Stimulated activated naive CD4-positive, alpha-beta T cell treated with Interleukin-2 at 50 U/mL for 16 hours (primary cell): ENCODE measurements at places on chromosomes 6 and 20.

DNA sequence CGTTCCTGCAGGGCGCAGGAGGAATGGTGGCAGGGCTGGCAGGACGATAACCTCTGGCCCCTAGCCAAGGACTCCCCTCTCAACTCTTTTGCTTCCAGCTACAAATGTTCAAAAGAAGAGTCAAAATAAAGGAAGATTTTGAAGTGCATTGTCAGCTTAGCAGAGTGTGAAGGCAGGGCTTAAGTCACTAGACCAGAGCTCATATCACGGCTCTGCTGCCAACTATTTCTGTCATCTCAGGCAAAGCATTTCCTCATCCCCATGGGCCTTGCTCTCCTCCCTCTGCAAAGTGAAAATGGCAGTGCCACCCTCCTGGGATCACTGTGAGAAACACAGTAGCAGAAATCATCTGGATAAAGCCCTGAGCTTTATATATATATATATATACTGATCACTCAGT, 36.7 kb downstream of the CFAP61 start:
- no peak for DNase-seq

- no peak for DNase-seq
Observed at GRCh38 chr20:3433744-3434143, 26.3 kb upstream of the DNAAF9 start.

- DNase-seq, result no peak
Observed at GRCh38 chr6:24644377-24644776, 1.6 kb downstream of the KIAA0319 start.

DNA sequence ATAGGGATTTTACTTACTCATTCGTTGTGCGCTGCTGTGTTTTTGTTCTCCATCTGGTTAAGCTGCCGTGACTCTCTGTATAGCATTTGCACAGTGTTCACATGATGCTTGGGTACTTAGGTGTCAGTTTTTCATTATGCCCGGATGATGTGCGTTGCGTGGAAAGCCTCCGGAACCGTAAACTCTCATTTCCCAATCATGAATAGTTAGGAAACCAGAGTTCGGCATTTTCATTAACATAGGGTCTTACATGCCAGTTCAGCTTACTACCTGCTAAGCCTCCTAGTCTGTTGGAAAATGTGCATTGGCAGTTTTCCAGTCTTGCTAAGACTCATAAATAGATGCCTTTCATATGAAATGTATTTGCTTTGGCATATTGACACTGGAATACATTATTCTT, 483.4 kb upstream of the FLRT3 start:
- DNase-seq, result no peak

GRCh38 chr20:19433371-19434350, 221.2 kb downstream of the SLC24A3 start:
- DNase-seq, result no peak
